Neural crest cell (in vitro differentiated cells): ENCODE measurements at places on chromosomes 16 and 17.

DNA sequence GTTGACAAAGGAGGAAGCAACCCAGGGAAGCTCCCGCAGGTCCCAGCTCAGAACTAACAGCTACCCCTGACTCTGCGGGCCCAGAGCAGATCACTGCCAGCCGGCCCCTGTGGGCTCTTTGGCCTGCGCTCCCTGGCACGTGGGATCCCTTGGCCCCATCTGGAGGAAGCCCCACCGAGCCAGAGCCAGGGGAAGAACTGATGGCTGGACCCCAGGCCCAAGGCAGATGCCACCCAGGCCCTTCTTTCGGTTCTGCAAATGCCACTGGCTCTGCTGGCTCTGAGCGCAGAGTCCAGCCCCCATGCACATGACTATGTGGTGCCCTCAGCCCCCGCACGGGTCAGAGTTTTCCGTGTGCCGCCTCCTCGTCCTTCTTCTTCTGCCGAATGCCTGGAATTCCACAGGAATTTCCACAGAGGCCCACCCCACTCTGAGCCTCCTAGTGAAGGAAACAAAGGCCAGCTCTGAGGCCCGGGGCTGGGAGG lies 35.8 kb upstream of the SNN start:
- no peaks in the 10 kb centered on the region for H3K27me3 ChIP-seq
- no peak overlapping the region for H3K4me3 ChIP-seq
- no peak for DNase-seq
- no peaks in the 10 kb centered on the region for H3K36me3 ChIP-seq

DNA sequence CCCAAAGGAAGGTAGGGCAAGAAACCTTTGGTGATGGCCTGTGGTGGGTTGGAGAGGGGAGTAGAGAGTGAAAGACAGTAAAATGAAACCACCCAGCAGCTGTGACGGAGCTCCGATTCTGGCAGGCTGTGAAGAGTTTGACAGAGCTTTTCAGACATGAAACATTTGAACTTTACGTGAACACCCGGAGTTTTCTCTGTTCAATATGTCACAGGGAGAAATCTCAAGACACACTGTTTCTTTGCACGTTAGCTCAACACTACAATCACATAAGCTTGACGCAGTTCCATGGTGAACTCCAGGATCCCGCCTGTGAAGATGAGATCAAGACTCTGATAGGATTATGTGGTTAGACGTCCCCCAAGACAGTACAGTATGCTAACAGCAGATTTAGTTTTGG lies 79.6 kb upstream of the CDH11 start:
- H3K4me3 ChIP-seq: no peak overlapping the region
- H3K27me3 ChIP-seq: no peaks in the 10 kb centered on the region
- H3K27ac ChIP-seq: no peak overlapping the region
- H3K4me1 ChIP-seq: no peaks in the 10 kb centered on the region

DNA sequence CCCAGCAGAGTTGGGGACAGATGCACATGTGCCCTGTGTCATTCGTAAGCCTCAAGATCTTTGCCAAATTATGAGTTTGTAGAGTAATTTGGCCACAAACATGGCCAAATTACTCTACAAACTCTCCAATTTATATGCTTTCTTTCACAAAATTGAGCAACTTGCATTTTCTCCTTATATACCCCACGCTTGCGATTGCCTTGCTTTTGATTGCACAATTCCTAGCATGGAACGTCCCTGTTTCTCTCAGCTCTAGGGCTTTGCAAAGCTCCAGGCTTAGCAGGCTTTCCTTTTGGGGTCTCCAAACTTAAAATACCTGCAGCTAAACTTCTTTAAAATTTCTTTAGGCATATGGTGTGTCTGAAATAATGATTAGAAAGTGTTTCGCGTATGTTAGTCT lies 28.5 kb upstream of the MAF start:
- no peak for DNase-seq
- no peaks in the 10 kb centered on the region for H3K4me1 ChIP-seq
- H3K27me3 ChIP-seq: peaks cover 2% of the 10 kb centered on the region

GRCh38 chr16:11409398-11409797 lies 64.1 kb downstream of the RMI2 start:
- H3K36me3 ChIP-seq: no peaks in the 10 kb centered on the region
- no peaks in the 10 kb centered on the region for H3K27me3 ChIP-seq
- no peak for DNase-seq
- no peak overlapping the region for H3K27ac ChIP-seq

DNA sequence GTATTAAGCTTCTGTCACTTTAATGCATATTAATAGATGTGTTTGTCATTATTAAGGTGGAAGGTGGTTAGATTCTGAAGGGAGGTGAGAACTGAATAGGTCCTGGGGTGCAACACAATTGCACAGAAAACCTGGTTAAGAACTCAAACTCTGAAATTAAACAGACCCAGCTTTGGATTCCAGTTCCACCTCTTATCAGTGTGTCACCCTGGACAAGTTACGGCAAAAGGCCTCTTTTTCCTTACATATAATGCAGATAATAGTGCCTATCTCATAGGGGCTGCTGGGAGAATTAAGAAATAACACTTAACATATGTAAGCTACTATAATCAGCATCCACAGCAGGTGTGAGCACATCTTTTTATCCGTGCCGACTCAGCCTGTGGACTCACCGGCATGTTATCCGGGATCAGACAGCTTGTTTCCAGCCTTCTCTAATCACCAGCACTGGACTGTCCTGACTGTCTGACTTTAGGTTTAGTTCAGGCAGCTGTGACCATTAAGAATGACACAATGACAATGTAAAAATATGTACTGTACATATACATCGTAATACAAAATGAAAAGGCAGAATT lies 31.4 kb downstream of the TEX2 start:
- no peaks in the 10 kb centered on the region for H3K27me3 ChIP-seq
- no peaks in the 10 kb centered on the region for H3K36me3 ChIP-seq
